ENCODE measurements at places on chromosomes 5 and 9. TPM values are rescaled to one million over a fixed set of nuclear protein-coding genes. Genes with fewer than 3 reads are reported as not detected.

MUSK gene
- total RNA-seq, result not detected

GLRX gene
- total RNA-seq, result 12.8 TPM

RGS7BP gene
- total RNA-seq, result not detected

RELL2 gene
- total RNA-seq, result 30.4 TPM

CYLC2 gene
- total RNA-seq, result not detected

SLC25A2 gene
- total RNA-seq, result not detected

PCDHGA6 gene
- total RNA-seq, result 0.13 TPM

FAM169A gene
- 10.0 TPM for total RNA-seq

DNA sequence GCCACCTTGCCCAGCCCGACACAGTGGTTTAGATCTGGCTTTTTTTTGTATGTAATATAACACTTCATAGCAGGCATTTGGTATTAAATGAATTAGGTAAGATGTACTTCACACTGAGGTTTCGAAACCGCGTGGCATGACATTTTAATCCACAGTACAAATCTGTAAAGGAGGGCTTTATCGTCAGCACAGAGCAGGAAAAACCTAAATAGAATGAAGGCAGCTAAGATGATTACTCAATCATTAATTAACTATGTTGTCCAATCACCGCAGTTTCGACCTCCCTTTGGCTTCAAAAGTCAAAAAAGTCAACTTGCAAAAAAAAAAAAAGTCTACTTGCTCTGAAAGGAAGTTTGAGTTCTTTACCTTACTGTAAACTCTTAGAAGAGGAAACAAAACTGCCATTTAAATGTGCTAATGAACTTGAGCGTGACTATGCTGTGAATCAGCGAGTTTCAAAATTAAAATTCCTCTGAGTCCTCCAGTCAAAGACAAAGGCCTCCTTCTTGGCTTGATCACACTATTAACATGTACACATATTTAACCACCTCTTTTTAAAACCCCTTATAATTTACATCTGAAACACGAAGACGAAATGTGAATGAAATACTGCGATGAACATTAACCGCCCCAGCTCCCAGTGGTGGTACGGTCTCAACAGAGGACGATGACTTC, 698 bp upstream of the SEC24A start:
- DNase-seq, result peak; percentile 18

- peak; percentile 27 for DNase-seq
Measured at GRCh38 chr9:4596165-4596922, 65.8 kb upstream of the PLPP6 start.

DNA sequence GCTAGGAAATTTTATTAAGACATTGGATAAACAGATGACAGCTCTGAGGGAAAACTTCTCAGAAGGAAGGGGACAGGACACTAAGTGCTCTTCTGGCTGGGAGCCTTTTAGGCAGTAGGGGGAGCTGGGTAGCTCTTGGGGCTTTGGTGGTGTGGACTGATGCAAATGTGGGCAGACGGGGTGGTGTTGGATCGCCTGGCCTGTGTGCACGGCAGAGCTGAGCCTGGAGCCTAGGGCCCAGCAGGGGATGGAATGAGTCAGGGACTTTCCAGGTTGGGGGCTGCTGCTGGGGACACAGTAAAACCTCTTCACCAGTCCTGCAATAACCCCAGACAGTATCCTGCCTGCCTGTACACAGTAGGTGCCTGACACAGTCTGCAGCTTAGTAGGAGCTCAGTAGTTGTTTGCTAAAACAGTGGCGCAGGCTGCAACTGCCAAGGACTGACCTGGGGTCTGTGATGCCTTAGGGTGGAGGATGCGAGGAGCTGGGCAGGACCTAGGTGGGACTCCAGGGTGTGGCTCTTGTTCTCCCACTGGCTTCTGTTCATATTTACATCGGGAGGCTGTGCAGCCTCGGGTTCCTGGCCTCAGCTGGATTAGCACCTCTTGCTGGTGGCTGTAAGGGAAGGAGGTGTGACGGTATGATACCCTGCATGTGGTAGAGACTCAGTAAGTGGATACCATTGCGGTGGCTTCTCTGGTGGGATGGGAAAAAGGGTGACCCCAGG, 83.8 kb downstream of the DAB2IP start:
- DNase-seq, result no peak

- no peak for DNase-seq
Measured at GRCh38 chr9:107288701-107289100, 5.6 kb downstream of the RAD23B start.

GRCh38 chr9:94925751-94926430, 199.4 kb downstream of the AOPEP start:
- DNase-seq, result no peak

DNA sequence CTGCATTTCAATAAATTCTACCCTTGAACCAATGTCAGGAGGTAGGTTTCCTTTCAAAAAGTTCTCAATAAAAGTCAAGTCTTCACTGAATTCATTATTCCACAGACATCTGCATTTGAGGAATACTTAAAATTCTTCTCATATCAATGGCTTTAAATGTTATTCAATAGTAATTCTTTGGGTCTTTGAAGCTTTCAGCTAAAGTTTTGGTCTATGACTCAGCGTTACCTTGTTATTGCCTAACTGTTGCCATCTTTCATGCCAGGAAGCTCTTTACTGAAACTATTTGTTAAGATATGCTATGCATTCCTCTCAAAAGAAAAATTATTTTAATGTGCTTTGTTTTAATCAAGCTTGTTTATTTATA, 170.5 kb downstream of the NNT start:
- DNase-seq, result no peak

DNA sequence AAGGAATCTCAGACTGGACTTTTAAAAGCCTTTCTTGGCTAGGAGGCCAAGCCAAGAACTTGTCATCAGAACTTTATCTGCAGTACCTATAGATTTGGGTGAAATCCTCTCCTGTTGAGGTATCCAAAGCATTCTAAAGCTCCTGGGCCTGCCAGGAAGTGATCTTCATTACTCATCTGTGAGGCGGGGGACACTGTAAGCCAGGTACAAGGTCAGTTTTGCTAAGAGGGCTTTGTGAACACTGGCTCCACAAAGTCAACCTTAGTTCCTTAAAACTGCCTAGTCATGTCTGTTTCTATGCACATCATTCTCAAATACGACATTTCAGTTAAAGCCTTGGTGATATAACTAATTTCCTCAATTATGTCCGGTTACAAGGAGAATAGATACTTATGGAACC, 236.7 kb downstream of the PIK3R1 start:
- DNase-seq, result no peak

GRCh38 chr5:156799171-156799570, 50.9 kb upstream of the PPP1R2B start:
- DNase-seq, result no peak

- no peak for DNase-seq
Measured at GRCh38 chr5:143790457-143791112, 21.4 kb upstream of the HMHB1 start.

- DNase-seq, result no peak
Measured at GRCh38 chr9:18149471-18150011, 324.4 kb upstream of the ADAMTSL1 start.

DNA sequence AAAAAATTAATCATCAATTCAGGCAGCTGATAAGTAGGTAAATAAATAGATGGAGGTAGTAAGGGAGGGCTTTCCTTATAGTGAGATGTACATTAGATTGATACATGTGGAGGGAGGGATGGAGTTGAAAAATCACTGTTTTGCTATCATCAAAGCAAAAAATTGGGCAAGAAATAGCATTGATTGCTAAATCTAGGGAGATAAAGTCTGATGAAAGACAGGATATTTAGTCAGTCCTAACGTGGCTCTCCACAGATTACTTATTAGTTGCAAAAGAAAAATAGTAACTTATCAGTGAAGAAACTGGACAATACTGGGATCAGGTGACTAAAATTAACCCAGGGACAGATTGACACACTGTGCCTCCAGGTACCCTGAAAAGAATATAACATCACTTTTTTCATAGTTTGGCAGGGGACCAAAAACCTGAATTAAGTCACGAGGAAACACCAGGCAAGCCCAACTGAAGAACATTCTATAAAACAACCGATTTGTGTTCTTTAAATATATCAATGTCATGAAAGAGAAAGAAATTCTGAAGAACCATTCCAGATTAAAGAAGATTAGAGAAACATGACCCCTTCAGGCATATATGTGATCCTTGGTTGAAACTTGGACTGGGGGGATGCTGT, 27.1 kb upstream of the GOLPH3 start:
- no peak for DNase-seq

GRCh38 chr9:7313389-7313788, 486.2 kb downstream of the DMAC1 start:
- DNase-seq, result no peak

- no peak for DNase-seq
Measured at GRCh38 chr5:65674749-65675148, 47.2 kb downstream of the SGTB start.

DNA sequence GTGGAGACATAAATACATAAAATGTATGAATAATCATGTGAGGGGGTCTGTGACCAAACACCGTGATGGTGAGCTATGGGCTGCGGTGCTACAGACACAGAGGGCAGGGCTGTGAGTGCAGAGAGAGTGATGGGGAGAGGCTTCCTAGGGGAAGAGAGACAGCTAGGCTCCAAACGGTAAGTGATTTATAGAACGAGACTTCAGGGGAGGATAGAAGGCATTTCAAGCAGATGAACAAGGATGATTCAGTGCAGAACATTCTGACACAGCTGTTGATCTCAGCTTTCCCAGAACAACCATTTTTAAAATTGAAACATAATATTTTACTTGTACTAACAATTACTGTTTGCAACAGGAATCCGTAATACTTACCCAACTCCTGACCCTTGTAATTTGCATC, 100.7 kb downstream of the GAS1 start:
- no peak for DNase-seq

- DNase-seq, result no peak
Measured at GRCh38 chr5:105168806-105169205, 1606.2 kb upstream of the NUDT12 start.

- DNase-seq, result no peak
Measured at GRCh38 chr5:72628771-72629371, 121.7 kb upstream of the ZNF366 start.

- DNase-seq, result no peak
Measured at GRCh38 chr5:157292599-157292998, 26.7 kb downstream of the CYFIP2 start.

DNA sequence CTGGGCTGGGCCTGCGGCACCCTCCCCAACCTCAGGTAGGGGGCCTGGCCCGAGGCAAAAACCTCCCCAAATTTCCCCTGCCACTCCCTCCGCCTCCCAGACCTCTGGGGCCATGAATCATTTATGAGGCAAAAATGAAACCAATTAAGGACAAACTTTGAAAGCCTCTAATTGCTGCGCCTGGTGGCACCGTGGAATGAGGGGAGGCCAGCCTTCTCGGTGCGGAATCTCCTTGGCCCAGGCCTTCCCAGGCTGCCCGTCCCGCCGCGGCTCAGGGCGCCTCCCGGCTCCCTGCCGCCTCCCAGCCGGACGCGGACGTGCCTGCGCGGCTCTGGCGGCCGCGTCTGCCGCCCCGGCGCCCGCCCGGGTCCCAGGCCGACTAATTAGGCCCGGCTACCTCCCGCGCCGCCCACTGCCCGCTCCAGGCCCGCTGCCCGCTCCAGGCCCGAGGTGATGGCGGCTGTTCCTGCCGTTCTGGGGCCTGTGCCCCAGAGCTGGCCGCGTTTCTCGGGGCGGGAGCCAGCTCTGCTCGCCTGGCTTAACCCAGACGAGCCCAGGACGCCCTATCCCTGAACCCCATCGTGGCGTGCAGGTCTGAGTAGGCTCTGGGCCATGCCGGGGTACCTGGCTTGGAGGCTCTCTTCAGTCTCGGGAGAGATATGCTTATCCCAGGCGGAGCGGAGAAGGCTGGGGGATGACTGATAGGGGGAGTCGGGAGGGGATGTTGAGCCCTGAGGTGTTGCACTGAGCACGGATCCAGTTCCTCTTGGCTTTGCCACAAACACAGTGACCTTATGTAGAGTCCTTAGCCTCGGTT, 20.1 kb downstream of the CXXC5 start:
- DNase-seq, result peak; percentile 42

DNA sequence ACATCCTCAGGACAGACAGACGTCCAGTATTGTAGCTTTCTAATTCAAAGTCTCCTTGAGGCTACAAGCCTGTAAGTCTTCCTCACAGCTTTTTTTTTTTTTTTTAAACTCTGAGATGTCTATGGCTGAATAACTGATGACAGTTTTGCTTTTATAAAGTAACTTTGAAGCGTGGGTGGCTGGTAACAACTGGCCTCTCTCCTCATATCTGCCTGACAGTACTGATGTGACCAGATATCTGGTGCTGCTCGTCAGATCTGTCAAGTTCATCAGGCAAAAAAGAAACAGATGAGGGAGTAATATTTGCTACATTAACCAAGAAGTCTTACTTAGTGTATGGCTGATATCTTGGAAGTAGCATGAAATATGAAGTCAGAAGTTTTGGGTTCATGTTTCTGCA, 72.6 kb downstream of the GDNF start:
- no peak for DNase-seq

- DNase-seq, result peak; percentile 41
Measured at GRCh38 chr9:4987961-4988421, 2.9 kb downstream of the JAK2 start.

DNA sequence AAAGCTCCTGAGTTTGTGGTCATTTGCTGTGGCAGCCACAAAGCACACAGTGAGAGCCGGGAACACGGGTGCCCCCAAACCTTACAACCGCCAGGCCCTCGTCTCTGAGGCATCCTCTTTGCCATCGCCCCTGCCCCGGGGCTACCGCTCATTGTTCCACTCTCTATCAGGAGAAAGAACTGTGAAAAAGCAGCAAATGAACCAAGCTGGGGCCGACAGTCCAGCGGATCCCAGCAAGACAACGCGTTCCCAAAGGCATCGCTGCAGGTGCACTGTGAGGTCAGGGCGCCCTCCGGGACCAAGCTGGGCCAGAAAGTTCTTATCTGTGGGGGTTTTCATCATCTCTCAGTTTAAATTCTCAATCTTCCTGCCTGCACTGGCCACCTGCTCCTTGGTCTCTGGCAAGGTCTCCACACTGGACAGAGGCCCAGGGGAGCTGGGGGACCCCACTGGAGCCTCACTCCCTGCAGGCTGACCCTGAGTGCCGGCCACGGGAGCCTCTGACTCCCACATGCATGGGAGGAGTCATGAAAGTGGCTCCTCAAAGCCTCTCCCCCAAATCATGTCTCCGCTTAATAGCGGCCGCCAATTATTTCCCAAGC, 32.1 kb downstream of the VAV2 start:
- DNase-seq, result no peak
